ENCODE measurements at places on chromosomes 2 and 18. TPM values are rescaled to one million over a fixed set of nuclear protein-coding genes. Genes with fewer than 3 reads are reported as not detected.

The GPBAR1 gene
- not detected for total RNA-seq

The SH2D6 gene
- 0.11 TPM for total RNA-seq

The IKZF2 gene
- 1.0 TPM for total RNA-seq

The C1QL2 gene
- total RNA-seq = not detected

The IFIH1 gene
- total RNA-seq = 4.3 TPM

The C2orf78 gene
- total RNA-seq = not detected

The CHRND gene
- not detected for total RNA-seq

The FNDC4 gene
- 8.3 TPM for total RNA-seq

The QPCT gene
- 0.43 TPM for total RNA-seq

The ITGA4 gene
- 0.52 TPM for total RNA-seq

The TMEM178A gene
- 0.11 TPM for total RNA-seq

The DSC2 gene
- 0.09 TPM for total RNA-seq

The FEZ2 gene
- total RNA-seq = 73.7 TPM

The SIX3 gene
- total RNA-seq = not detected

The RAPGEF4 gene
- 23.8 TPM for total RNA-seq

All from dermis lymphatic vessel endothelial cell (primary cell).